GM23338 (cell line): ENCODE measurements at places on chromosomes 5 and 9. TPM values are rescaled to one million over a fixed set of nuclear protein-coding genes. Genes with fewer than 3 reads are reported as not detected.

The GLRA1 gene
- not detected in 2 replicates for total RNA-seq

GRCh38 chr5:171978519-171978918 is 27.9 kb downstream of the FBXW11 start:
- peak overlapping the region; percentile 31 for H3K4me3 ChIP-seq
- H3K4me1 ChIP-seq = peaks cover 75% of the 10 kb centered on the region
- H3K27me3 ChIP-seq = no peaks in the 10 kb centered on the region
- no peaks in the 10 kb centered on the region for H3K36me3 ChIP-seq

DNA sequence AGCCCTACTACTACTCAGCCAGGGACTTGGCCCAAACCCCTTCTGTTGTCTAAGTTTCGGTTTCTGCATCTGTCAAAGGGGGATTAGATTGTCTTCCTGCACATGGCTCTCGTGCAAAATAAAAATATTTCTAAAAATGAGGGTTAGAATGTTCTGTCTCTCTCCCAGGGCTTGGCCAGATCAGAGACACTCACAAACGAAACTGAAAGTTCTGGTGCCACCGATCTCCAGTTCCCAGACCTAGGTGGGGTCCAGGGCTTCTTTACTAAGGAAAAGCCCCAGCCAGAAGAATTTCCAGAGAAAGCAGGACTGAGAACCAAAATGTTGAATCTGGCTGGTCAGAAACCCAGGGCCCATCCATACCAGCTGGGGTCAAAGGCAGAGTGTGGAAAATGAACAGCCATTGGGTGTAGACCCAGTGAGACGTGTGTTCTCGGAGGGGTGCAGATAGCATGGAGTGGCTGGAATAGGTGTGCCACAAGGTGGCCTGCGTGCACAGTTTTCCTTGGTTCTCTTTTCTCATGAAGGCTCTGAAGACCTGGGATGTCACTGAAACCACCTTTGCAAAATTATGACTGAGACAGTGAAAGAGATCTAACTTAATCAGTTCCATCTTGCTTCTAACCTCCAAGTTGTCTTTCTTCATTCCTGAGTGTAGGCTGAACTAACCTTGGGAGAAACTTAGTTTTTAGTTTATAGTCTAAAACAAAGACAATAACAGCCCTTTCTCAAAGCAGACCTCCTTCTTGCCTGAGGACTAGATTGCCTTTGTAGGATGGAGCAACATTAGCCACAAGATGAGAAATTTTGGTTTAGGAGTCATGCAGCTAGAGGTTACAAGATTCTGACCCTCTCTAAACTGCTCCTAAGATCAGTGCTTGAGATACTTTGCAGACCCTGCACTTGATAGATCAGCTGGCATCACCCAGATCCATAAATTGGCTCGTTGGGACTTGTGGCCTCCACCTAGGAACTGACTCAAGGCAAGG is 2.3 kb upstream of the SLC23A1 start:
- H3K4me1 ChIP-seq = peaks cover 12% of the 10 kb centered on the region
- H3K4me3 ChIP-seq = no peak overlapping the region
- no peak for DNase-seq
- H3K27ac ChIP-seq = no peak overlapping the region
- no peaks in the 10 kb centered on the region for H3K36me3 ChIP-seq

GRCh38 chr5:148697180-148697808 is 43.0 kb upstream of the HTR4 start:
- H3K36me3 ChIP-seq = no peaks in the 10 kb centered on the region
- no peak overlapping the region for H3K4me3 ChIP-seq
- no peaks in the 10 kb centered on the region for H3K27me3 ChIP-seq
- H3K27ac ChIP-seq = no peak overlapping the region

The TMEM252 gene
- not detected in 2 replicates for total RNA-seq

The PCDHGA7 gene
- total RNA-seq = 2.9 and 4.4 TPM in 2 replicates

GRCh38 chr5:68484307-68485068 is 268.9 kb downstream of the PIK3R1 start:
- no peaks in the 10 kb centered on the region for H3K4me1 ChIP-seq
- no peak overlapping the region for H3K27ac ChIP-seq
- H3K36me3 ChIP-seq = peaks cover 6% of the 10 kb centered on the region; the same call in 1 of the 2 replicates
- no peak overlapping the region for H3K4me3 ChIP-seq
- no peaks in the 10 kb centered on the region for H3K27me3 ChIP-seq

DNA sequence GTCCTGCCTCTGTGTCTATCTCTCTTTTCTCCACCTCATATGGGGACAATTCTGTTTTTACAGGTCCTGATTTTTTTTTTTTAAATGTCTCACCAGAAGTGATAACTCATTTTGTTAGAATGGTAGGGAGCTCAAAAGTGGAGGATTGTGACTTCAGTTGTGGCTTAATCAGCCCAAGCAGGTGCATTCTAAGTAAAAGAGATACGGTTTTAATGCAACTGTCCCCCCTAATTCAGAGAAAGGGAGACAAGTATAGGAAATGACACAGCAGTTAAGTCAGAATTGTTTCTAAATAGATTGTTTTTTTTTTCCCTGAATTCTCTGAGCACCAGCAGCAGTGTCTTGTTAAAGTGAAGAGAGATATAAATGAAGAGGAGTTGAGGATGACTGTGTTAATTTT is 24.5 kb downstream of the MAST4 start:
- no peaks in the 10 kb centered on the region for H3K36me3 ChIP-seq
- H3K4me1 ChIP-seq = no peaks in the 10 kb centered on the region; the same call in 1 of the 2 replicates
- H3K4me3 ChIP-seq = no peak overlapping the region
- DNase-seq = no peak
- H3K27me3 ChIP-seq = no peaks in the 10 kb centered on the region

The C9orf72 gene
- total RNA-seq = 27.8 and 30.9 TPM in 2 replicates

DNA sequence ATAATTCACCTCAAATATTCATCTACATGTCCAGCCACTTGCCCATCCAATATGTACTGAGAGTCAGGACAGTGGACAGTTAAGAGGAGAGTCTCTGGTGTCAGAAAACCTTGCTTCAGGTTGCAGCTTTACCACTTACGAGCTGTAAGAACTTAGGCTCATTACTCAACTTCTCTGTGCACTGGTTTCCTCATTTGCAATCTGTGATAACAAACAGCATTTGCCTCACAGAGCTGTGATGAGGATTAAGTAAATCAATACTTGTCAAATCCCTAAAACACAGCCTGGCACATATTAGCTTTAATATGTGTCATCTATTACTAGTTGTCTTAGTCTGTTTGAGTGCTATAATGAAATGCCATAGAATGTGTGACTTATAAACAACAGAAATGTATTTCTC is 8.6 kb downstream of the GOLGA1 start:
- H3K36me3 ChIP-seq = no peaks in the 10 kb centered on the region
- no peaks in the 10 kb centered on the region for H3K27me3 ChIP-seq
- no peaks in the 10 kb centered on the region for H3K4me1 ChIP-seq
- H3K4me3 ChIP-seq = no peak overlapping the region
- DNase-seq = no peak

GRCh38 chr5:126004636-126005035 is 418.6 kb upstream of the GRAMD2B start:
- peaks cover 12% of the 10 kb centered on the region for H3K4me1 ChIP-seq
- no peaks in the 10 kb centered on the region for H3K36me3 ChIP-seq
- H3K4me3 ChIP-seq = no peak overlapping the region
- no peak for DNase-seq
- H3K27me3 ChIP-seq = no peaks in the 10 kb centered on the region

The SLC6A3 gene
- 0.85 and 1.0 TPM in 2 replicates for total RNA-seq

- no peak for DNase-seq
- H3K4me1 ChIP-seq = no peaks in the 10 kb centered on the region
- no peaks in the 10 kb centered on the region for H3K36me3 ChIP-seq
- H3K27me3 ChIP-seq = no peaks in the 10 kb centered on the region
- H3K27ac ChIP-seq = no peak overlapping the region
These were observed 30.7 kb upstream of the C5orf58 start for GRCh38 chr5:170202117-170202516.

The RMRP gene
- 8,626 and 33,360 TPM in 2 replicates for total RNA-seq

The TOPORS gene
- total RNA-seq = 35.9 and 43.3 TPM in 2 replicates

GRCh38 chr5:176606032-176606431 is 3.9 kb downstream of the GPRIN1 start:
- H3K27me3 ChIP-seq = peaks cover 5% of the 10 kb centered on the region
- H3K36me3 ChIP-seq = no peaks in the 10 kb centered on the region
- H3K4me3 ChIP-seq = no peak overlapping the region
- DNase-seq = no peak
- peaks cover 16% of the 10 kb centered on the region for H3K4me1 ChIP-seq
- H3K27ac ChIP-seq = no peak overlapping the region

DNA sequence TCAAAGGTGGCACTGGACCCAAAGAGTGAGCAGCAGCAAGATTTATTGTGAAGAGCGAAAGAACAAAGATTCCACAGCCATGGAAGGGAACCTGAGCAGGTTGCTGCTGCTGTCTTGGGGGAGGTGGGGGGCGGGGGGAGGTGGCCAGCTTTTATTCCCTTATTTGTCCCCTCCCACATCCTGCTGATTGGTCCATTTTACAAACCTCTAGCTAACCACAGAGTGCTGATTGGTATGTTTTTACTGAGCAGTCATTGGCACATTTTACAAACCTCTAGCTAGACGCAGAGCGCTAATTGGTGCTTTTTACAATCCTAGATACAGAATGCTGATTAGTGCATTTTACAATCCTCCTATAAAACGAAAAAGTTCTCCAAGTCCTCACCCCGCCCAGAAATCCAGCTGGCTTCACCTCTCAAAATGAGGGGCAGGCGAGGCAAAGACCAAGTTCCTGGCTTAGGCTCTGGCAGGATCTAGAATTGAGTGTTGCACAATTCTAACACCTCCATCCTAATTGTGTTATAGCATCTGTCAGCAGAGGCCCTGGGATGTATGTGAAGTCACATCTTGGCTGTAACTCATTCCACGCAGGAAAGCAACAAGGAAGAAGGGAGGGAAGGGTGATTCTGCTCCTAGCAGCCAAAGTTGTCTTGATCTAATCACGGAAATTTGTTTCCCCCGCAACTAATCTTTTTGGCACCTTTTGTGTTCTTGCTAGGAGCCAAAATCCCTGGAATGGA is 34.3 kb downstream of the ROR2 start:
- DNase-seq = no peak
- peaks cover 12% of the 10 kb centered on the region; the same call in 1 of the 2 replicates for H3K27me3 ChIP-seq
- H3K4me3 ChIP-seq = no peak overlapping the region
- no peaks in the 10 kb centered on the region for H3K36me3 ChIP-seq
- H3K27ac ChIP-seq = no peak overlapping the region

The IFNK gene
- total RNA-seq = not detected in 2 replicates

DNA sequence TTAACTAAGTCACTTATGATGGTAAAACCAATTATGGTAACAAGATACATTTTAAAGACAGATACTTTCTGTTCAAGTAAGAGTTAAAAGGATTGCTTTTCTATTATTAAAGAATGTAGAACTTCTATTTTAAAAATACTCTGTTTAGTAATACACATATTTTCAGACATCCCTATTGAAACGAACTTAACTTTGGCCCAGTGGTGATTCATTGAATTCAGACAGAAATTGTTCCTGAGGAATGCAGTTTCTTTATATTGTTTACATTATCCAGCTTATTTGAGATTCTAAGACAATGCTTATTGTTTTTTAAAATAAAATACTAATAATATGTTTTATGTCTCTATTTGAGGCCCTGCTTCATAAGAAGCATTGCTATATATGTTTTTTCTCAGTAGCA is 816.4 kb downstream of the SEMA5A start:
- no peak overlapping the region for H3K4me3 ChIP-seq
- no peaks in the 10 kb centered on the region for H3K4me1 ChIP-seq
- H3K27me3 ChIP-seq = no peaks in the 10 kb centered on the region
- H3K36me3 ChIP-seq = no peaks in the 10 kb centered on the region
- DNase-seq = no peak

DNA sequence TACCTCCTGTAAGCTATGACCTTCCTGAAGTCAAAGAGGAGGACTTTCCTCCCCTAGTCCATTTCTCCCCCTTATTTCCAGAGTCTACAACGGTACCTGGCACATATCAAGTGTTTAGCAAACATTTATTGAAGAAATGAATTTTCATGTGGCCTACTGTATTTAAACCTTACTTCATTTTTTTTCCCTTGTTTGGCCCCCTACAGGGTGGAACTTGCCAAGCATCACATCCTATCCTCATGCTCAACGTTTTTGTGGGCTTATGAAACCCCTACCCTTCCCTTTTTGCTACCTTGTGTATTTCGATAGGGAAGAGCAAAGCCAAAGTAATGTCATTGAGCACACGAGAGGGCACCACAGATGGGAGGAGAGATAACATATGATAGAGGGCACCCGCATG is 1857.8 kb upstream of the WWC1 start:
- H3K36me3 ChIP-seq = no peaks in the 10 kb centered on the region
- peak; percentile 24 for DNase-seq
- H3K4me3 ChIP-seq = no peak overlapping the region
- no peaks in the 10 kb centered on the region for H3K27me3 ChIP-seq
- no peak overlapping the region for H3K27ac ChIP-seq

DNA sequence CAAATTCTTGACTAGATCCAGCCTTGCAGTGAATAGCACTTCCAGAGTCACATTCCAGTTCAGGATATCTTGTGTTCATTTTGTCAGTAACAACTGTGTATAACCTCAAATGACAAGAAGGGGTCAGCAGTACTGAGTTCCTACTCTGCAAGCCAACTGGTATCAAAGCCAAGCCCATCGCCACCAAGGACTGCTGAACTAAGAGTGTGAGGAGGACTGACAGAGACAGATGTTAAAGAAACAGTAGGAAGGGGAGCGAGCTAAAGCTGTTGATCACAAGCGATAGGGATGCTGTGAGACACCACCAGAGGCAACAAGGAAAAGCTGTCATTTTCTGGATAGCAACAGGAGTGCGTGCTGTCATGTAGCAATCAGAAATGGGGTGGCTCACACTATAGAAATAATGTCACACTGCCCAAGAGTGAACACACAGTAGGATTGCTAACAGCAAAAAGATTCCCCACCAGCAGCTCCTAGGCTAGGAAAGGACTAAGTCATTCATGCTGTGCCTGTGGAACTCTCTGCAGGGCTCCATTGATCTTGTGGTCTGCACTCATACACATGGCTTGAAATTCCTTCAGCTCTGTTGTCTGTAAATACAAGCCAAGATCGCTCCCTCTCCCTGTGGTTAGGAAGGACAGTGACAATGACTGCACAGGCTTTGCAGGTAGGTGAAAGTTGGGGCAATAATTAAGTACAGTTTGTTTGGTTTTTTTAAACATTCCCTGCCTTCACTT is 658.6 kb downstream of the NR2F1-AS1 start:
- no peaks in the 10 kb centered on the region for H3K36me3 ChIP-seq
- H3K4me1 ChIP-seq = peaks cover 18% of the 10 kb centered on the region
- DNase-seq = peak; percentile 7
- H3K27ac ChIP-seq = no peak overlapping the region
